Stimulated activated CD4-positive, alpha-beta T cell treated with anti-CD3 and anti-CD28 coated beads, TNF-alpha, amount 100 ng/mL, for 1 hour (primary cell): ENCODE measurements at places on chromosomes 3 and 15.

DNA sequence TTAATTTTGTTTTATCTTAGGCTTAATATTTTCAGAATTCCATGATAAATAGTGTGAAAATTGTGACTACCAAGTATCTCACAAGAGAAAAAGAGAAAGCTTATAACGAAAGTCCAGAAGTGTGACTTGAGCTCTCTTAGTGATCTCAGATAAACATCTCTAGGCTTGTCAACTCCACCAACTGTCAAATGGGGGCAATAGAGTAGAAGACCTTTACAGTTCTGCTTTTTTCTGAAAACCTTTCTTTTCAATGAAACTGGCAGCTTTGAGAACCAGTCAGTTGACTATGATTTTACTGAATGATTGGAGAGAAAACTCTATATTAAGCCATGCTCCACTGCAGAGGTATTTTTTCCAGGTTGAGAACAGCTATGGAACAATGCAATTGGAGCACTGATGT is 119.2 kb upstream of the TP63 start:
- no peak for DNase-seq

- DNase-seq: no peak
These were observed 236.7 kb downstream of the ADAMTSL3 start for GRCh38 chr15:83890587-83890986.

- no peak for DNase-seq
These were observed 98.3 kb downstream of the ANO10 start for GRCh38 chr3:43523454-43524053.

DNA sequence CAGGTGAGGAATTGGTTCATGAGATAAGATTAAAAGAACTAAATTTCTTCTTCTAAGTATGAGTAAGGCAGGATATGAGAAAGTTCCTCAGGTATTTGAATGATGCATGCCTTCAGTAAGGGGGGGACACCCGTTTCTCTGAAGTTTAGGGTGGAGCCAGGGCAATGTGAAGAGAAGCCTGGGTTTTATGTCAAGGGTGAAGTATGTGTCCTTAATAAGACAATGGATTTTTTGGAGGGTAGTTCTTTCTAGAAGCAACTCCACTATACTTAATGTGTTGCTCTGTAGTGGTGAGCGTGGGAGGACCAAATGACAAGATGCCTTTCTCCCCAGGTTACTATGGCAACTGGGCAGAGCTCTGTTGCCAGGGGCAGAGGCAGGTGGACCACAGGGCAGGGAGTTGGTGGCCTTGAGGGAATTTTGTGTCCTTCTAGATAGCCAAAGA is 44.0 kb downstream of the PHLDB2 start:
- no peak for DNase-seq

DNA sequence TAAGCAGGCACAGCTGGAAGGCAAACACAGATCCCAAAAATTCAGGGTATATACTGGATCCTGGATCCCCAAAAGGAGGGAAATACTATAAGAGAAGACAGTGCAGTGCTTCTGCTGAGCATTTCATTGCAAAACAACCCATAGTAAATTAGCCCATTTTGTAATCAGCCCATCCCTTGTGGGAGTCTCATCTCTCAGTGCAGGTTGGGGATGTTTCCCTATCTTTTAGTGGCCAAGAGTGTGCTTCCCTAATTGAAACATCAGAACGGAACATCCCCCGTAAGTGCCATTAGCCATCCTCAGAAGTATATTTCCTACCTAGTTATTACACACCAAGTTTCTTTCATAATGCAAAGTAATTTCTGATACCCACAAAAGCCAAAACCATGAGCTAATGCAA is 11.2 kb upstream of the MTMR14 start:
- DNase-seq: no peak

- DNase-seq: no peak
These were observed 510.3 kb downstream of the ZIC1 start for GRCh38 chr3:147919496-147919895.

- no peak for DNase-seq
These were observed 461.1 kb upstream of the TBL1XR1 start for GRCh38 chr3:177658354-177658753.

GRCh38 chr15:61064651-61065050 is 164.5 kb downstream of the RORA start:
- no peak for DNase-seq

DNA sequence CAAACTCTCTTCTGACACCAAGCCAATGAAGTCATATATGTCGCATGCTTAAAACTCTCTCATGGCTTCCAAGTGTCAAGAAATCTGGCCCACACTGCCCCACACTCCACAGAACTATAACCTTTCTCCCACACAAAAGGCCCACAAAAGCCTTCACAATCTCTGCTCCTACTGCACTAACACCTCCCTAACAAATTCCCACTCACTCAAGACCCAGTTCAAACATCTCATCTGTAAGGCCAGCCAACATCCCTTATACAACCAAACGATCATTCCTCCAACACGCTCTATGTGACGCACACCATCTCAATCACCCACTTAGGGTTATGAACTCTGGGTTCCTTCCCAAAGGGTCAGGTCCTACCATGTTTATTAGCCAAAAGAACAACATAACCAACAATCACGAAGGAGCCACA is 13.5 kb downstream of the TBC1D2B start:
- no peak for DNase-seq

GRCh38 chr3:58492494-58492905 is 604 bp downstream of the KCTD6 start:
- DNase-seq: no peak

GRCh38 chr3:111605493-111605892 is 10.3 kb upstream of the ZBED2 start:
- DNase-seq: no peak

- DNase-seq: no peak
These were observed 140.3 kb downstream of the NR2F2 start for GRCh38 chr15:96470681-96471310.

DNA sequence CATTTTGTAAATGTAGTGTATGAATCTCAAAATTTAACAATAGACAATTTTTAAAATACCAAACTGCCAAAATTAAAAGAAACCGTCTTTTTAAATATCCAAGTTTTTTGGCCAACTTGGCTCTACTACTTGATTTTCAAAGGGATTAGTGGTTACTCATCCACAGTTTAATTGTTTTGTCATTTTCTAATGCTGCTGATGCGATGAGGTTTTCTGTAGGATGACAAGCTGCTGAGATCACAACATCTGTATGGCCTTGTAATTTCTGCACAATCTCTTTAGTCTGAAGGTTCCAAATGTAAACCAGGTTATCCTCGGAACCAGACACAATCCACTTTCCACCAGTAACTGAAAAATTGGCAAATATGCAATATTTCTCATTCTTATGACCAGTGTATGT is 1.5 kb downstream of the WDR5B start:
- DNase-seq: no peak

DNA sequence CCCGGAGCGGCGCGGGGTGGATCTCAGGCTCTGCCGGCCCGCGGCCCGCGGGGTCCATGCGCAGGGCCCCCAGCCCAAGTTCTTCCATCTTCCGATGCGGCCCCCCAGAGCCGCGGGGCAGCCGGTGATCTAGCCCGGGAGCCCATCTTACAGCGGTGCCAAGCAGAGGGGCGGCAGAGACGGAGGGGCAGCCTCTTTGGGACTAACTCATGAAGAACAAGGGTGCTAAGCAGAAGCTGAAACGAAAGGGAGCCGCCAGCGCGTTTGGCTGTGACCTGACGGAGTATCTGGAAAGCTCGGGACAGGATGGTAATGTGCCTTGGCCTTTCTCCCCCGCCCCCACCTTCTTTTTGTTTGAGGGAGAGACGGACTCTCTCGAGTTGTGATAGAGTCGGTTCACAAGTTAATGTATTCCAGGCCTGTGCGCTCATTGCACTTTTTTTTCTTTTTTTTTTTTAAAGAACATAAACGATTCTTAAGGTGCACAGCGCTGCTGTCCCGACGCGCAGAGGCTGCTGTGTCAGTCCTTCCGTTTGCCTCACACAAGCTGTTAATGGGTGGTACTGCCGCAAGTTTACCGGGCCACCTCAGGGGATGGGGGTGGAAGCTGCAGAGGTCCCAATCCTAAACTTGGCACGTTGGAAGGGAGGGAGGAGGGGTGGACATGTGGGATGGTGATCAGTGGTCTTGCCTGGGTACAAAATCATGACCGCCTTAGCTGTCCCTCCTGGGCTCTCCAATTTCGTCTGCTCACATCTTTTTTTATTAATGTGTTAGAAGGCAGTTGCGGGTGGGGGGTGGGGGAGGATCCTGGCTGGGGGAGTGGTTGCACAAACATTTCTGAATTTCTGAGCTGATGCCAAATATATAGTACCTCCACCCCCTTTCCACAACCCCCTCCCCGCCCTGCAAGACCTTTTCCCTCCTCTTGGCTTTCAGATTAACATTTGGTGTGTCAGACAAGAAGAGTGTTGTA is 801 bp downstream of the ARHGAP31 start:
- DNase-seq: peak; percentile 27

GRCh38 chr3:84066915-84067314 is 891.9 kb upstream of the CADM2 start:
- DNase-seq: no peak

DNA sequence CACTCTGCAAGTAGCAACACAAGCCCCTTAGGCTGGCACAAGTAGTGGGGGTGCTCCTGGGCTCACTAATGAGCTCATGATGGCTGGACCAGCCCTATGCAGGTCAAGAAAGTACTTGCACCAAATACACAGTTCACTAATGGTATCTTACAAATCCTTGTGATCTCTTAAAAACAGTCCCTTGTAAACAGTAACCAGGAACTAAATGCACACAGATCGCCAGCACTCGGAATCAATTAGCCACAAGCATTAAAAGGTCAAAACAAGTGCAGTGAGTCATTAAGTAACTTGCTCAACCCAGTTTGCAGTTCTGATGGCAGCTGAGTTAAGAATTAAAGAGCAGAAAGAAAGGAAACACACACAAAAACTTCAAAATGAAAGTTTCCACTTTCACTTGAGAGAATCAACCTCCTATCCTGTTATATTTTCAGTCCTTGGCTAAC is 43.2 kb downstream of the ARHGEF3 start:
- DNase-seq: no peak

- DNase-seq: no peak
These were observed 98.4 kb upstream of the PFN2 start for GRCh38 chr3:150069154-150069527.

DNA sequence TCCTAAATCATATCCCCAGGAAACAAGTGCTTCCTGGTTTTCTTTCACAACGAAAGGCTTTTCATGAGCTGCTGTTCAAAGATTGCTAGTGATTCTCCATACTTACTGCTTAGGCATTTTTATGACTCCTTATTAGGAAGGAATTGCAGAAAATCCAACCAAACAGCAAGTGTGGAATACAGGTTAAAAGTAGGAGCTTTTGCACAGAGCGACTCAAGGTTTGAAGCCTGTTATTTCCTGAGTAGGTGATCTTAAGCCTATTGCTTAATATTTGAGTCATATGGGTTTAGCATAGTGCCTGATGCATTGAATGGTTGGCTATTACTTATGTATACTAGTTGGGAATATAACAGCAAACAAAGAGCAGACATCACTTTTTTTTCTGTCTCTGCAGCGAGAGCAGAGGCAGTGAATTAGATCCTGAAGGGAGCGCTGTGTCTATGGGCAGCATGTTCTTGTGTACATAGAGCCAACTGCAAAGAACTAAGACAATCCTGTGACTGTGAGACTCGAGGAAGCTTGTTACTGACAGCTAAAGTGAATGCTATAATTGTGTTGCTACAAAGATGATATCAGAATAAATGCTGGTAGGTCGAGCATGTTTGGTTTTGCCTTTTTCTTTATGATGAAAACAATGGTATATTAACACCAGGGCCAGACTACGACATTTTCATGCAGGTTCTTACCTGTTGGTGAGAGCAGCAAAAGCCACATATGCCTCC is 6.3 kb downstream of the TM4SF1 start:
- DNase-seq: no peak

DNA sequence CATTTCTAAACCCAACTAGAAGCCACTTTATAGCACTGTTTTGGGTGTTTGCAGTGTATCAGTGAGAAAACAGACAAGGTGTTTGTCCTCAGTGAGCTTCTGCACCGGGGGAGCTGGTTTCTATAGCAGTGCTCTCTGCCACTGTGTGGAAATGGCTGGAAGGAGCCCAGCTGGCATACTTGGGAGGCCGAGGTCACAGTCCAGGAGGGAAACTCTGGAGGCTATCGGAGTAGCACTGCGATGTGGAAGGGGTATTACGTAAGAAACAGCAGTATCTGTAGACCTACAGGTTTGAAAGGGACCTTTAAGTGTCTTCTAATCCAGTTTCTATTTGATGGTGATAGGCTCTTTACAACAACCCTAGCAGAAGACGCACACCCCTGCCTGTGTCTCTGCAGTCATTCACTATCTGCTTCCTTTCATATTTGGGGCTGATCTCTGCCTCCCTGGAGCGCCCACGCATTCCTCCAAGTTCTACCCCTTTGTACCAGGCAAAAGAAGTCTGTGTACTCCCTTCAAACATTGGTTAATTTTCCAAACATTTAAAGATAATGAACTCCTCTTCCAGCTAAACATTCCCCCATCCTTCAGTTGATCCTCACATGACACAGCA is 87.4 kb upstream of the ADAMTS17 start:
- DNase-seq: no peak

GRCh38 chr15:57506422-57506821 is 85.3 kb upstream of the MYZAP start:
- DNase-seq: no peak

- DNase-seq: no peak
These were observed 393.5 kb downstream of the RSL24D1 start for GRCh38 chr15:54803134-54803808.

DNA sequence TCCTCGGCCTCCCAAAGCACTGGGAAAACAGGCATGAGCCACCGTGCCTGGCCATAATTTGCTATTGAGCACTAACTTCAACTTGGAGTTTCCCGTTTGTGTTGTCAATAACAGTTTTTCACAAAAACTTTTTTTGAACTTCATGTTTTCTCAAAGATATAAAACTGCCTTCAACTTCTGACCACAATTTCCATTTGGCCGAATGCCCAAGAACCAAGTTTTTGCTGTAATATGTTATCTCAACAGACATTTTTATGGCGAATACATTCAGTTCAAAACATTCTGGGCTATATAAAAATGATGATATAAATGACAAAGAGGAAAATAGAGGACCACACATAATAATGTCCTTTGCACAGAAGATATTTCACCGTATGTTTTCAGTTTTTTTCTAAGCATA is 56.4 kb downstream of the NEDD4 start:
- DNase-seq: no peak

GRCh38 chr3:48502728-48503168 is 1.2 kb downstream of the SHISA5 start:
- DNase-seq: no peak

- DNase-seq: no peak
These were observed 40.6 kb downstream of the MYO5C start for GRCh38 chr15:52255008-52255407.

DNA sequence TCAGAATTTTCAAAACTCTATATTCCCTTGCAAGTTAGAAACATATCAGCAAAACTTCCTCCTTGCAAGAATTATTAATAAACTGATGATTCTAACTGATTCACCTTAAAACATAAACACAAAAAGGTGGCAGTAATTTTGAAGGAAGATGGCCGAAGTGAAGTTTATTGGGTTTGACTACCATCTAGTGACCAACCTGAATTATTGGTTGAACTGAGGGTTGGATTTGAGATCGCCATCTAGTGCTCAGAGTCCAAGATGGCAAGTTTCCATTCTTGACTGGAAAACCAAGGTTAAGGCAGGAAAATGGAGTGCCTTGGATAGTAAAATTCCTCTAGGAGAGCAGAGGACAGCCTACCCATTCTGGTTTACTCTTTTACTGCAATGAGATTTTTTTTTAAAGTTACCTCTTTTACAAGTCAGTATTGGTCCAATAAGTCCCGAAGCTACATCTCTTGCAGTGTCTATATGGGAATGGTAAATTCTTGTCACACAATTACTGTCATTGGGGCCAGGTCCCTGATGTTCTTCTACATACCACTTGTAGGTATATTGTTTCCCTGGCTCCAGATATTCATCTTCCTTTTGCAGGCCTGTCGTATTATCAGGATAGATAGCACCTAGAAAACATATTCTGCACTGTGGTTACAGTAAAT is 51.6 kb upstream of the CP start:
- no peak for DNase-seq
